HEK293T (cell line): ENCODE measurements at places on chromosomes 13 and 19.
A peak's percentile ranks its signal among the peaks of the same experiment; 100 is the strongest.

- no peak for DNase-seq
Measured at GRCh38 chr19:4319067-4319718, 14.8 kb downstream of the FSD1 start.

DNA sequence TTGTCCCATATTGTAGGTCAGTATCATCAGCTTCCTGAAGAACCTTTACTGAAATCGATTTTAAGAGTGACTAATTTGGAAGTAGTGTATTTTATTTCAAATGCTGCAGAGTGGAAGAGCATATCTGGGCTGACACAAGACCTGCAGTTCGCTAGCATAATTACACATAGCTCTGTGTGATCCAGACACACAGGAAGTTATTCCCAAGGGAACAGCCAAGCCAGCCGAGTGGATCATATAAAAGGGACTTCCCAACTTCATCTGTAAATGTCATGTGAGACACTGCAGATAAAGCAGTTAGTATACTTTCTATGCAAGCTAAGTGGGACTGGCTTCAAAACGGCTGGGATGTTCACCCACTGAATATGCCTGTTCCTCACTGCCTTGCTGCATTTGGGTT lies 760.4 kb downstream of the SLITRK1 start:
- no peak for DNase-seq

- peak; percentile 60 for DNase-seq
Measured at GRCh38 chr19:4911786-4912672, 2.7 kb downstream of the UHRF1 start.

DNA sequence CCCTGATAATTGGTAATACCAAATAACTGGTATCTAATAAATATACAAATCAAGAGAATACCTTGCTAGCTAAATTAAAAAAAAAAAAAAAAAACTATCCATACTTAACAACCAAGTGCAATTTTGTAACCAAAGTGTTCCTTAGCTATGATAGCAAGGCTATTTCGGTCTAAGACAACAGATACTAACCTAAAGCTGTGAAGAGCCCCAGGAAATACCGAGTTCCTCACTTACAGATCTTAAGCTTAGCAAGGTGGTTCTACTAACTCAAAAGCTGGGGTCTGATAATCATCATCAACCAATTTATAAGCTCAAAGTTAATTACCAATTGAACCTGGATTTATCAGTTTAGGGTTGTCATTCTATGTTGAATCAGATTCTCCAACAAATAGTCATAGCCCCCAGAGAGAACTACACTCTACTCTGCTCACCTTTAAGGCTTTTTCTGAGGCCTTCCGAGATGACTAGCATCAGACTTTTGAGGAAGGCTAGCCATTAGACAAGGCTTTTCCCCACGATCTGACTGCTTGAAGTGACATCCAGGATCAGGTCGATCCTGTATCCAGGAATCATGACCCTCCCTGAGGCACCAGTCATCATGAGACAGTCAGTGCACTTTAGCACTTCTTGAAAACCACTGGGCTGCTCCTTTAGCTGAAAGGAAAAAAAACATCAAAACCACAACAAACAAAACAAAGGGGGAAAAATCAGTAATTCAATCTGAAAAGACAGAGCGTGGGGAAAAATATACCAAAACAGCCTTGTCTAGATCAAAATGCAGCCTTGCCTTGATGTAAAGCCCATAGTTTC lies 31.9 kb downstream of the INTS6 start:
- DNase-seq, result no peak

GRCh38 chr19:43311706-43312105 lies 41.8 kb upstream of the CD177 start:
- DNase-seq, result no peak

GRCh38 chr13:66459634-66460033 lies 770.5 kb downstream of the PCDH9 start:
- DNase-seq, result no peak

DNA sequence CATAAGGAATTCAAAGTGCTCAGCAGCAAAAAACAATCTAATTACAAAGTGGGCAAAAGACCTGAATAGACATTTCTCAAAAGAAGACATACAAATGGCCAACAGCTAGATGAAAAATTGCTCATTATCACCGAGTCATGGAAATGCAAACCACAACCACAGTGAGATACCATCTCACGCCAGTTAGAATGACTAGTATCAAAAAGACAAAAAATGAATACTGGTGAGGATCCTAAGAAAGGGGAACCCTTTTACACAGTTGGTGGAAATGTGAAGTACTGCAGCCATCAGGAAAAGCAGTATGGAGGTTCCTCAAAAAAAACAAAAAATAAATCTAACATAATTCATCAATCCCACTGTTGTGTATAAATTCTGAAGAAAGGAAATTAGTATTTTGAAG lies 1206.1 kb downstream of the EFNB2 start:
- DNase-seq, result no peak

DNA sequence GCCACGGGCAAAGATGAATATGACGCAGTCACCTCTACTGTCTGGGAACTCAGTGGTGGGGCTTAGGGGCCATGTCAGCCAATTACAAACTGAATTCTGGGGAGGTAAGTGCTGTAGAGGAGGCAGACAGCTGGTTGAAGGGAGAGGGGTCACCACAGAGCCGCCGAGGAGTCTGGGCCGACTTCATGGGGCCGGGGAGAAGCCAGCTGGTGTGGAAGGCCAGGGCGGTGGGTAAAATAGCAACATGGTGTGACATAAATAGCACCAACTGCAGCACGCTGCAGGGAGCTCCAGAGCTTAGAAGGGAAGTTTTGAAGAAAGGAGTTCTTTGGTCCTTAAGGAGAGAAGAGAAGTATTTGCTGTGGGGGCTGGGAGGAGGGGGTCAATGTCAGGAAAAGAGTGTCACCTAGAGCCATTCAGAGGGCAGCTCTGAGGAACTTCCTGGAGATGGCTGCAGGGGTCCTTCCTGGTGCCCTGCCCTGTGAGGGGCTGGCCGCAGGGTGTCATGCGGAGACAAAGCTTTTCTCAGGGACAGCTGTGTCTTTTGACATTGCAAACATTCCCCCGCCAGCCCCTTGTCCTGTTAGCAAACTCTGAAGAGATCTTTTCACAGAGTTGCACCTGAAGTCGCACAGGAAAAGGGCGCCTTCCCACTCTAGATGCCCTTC lies 6.4 kb downstream of the METTL21C start:
- DNase-seq, result no peak

- DNase-seq, result no peak
Measured at GRCh38 chr13:76792731-76793347, 93.4 kb downstream of the KCTD12 start.

GRCh38 chr19:44653977-44654774 lies 10.5 kb downstream of the PVR start:
- DNase-seq, result peak; percentile 34

DNA sequence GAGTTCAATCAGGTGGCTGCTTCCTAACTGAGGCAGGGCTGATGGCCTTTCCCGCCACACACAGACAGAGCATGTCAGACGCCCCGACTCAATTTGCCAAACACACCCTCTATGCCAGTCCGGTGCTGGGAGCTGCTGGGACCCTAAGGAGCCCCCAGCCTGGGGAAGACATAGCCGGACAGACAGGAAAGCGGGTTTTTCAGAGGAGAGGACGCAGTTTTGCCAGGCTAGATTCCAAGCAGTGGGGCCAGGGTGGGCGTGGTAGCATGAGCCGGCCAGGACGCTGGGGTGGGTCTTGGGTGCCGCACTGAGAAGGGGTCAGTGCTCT lies 19.8 kb downstream of the MAST3 start:
- DNase-seq, result no peak

- DNase-seq, result no peak
Measured at GRCh38 chr13:93721483-93721882, 494.9 kb downstream of the GPC6 start.

DNA sequence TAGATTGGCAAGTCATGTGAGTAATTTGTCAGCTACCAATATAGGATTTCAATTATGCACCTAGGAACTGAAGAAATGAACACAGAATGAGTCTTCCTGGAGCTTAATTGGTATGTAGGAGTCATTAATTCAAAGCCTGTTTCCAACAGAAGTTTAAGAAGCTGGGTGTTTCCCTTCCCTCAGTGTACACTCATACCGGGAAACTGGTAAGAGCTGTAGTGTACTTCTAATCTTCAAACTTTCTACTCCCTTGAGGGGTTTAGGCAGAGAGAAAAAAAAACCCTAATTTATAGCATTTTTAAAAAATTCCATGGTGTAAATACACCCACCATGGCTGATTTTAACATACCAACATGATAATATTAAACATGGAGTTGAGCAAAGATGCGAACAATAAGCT lies 665.7 kb upstream of the SLITRK5 start:
- DNase-seq, result no peak

DNA sequence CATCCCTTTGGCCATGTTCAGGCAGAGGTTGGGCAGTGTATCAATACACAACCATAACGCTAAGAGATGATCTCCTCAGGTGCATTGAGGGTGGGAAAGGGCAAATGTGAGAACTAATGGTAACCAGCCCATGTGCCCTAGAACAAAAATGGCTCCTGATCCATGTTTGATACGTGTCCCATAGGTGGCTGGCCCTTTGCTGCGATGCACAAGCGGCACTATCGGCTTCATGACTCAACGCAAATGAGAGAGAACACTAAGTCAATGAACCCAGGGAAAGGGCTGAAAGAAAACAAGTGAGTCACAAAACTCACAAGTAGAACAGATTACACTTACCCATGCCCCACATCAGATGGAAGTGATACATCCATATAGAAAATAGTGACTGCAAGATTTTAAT lies 201.7 kb downstream of the ABCC4 start:
- DNase-seq, result no peak

GRCh38 chr19:19269952-19270694 lies 3.0 kb downstream of the TM6SF2 start:
- DNase-seq, result no peak

- DNase-seq, result peak; percentile 78
Measured at GRCh38 chr19:45402298-45403061, 2.4 kb downstream of the PPP1R13L start.

GRCh38 chr13:26831336-26831908 lies 70.8 kb upstream of the GPR12 start:
- no peak for DNase-seq

DNA sequence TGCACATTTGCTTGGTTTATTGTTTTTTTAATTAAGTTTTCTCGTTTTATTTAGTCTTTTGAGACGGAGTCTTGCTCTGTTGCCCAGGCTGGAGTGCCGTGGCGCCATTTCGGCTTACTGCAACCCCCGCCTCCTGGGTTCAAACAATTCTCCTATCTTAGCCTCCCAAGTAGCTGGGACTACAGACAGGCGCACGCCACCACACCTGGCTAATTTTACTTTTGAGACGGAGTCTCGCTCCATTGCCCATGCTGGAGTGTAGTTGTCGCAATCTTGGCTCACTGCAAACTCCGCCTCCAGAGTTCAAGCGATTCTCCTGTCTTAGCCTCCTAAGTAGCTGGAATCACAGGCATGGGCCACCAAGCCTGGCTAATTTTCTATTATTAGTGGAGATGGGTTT lies 1.3 kb downstream of the RPS9 start:
- no peak for DNase-seq
